Activated CD4-positive, alpha-beta T cell treated with anti-CD3 and anti-CD28 coated beads, Interleukin-2, amount 50 U/mL, for 4 hours (primary cell): ENCODE measurements at places on chromosomes 5 and 9.

DNA sequence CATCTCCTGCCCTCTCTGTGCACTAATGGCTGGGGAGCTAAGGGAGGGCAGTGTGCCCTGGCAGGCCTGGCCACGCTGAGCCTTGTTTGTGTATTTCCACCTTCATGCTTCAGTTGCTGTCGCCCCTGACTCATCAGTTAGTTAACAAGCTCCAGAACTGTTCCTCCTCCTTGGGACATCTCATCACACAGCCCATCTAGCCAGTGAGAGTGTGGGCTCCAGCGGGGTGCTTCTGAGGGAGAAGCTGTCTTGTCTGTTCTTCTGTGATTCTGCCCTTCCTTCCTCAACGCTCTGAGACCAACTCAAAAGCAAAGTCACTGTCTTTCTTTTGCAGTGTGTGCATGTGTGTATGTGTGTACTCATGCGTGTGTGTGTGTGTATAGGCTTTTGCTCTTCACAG is 58.3 kb upstream of the CPEB4 start:
- no peak for DNase-seq

DNA sequence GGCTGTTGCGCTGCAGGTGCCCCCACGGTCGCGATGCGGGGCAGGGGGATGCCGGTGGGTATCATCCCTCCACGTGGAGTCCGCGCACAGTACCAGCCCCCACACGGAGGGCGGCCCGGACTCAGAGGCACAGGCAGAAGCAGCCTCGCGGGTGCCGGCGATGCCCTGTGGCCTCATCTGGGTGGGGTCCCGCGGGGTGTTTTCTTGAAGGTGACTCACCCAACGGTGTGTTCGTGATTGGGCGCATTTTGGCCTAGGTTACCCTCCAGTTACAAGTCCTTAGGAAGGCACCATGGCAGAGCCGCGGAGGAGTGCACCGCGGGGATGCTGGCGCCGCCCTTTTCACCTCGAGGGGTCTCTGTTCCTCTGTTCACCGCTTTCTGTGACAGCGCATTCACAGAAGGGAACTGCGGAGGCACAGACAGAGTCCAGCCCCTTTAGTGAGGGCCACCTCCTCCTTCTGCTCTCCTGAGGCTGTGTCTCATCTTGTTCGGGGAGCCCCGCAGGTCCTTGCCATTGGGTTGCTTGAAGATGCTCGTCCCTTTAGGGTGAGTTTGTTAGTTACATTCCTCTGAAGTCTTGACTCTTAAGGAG is 21.6 kb upstream of the EXOC3 start:
- no peak for DNase-seq

- peak; percentile 16 for DNase-seq
Observed at GRCh38 chr9:85900504-85901201, 40.3 kb upstream of the NAA35 start.

GRCh38 chr5:62814991-62815390 is 236.4 kb downstream of the LRRC70 start:
- no peak for DNase-seq

- no peak for DNase-seq
Observed at GRCh38 chr9:117265253-117265652, 149.6 kb downstream of the ASTN2 start.

GRCh38 chr5:120330558-120330957 is 133.5 kb upstream of the PRR16 start:
- no peak for DNase-seq

DNA sequence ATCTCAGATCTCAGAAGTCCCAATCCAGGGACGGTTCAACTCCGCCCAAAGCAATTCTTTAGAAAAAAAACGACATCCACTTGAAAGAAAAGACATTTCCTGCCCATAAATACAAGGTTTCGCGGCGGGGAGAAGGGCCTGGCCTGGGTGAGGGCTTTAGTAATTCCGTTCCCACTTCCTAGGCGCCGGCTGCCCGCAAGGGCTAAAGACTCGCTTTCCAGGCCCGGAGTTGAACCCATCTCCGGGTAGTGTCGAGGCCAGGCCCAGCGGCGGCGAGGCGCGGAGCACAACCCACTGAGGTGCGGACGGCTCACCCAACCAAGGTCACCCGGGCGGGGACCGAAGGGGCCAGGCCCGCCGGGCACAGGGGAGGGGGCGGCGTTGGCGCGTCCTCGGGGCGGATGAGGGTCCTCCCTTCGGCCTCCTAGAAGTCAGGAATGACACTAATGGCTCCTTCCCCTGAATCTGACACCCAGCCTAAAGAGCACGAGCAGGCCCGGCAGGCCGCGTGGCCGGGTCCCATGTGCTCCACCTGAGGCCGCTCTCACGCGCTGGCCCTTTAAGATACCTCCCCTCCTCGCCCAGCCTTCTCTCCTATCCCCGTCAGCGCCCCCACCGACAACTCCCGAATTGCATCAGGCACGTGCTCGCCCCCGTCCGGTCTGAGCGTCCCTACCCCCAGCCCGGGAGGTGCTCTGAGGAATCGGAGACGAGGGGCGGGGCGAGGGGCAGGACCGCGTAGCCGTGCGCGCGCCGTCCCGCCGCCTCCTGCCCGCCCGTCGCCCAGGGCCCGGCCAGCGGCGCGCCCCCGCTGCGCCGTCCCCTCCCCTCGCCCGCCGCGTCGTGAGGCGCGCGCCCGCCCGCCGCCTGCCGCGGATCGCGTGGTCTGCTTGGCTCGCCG is 467 bp upstream of the LARP1 start:
- peak; percentile 99 for DNase-seq

DNA sequence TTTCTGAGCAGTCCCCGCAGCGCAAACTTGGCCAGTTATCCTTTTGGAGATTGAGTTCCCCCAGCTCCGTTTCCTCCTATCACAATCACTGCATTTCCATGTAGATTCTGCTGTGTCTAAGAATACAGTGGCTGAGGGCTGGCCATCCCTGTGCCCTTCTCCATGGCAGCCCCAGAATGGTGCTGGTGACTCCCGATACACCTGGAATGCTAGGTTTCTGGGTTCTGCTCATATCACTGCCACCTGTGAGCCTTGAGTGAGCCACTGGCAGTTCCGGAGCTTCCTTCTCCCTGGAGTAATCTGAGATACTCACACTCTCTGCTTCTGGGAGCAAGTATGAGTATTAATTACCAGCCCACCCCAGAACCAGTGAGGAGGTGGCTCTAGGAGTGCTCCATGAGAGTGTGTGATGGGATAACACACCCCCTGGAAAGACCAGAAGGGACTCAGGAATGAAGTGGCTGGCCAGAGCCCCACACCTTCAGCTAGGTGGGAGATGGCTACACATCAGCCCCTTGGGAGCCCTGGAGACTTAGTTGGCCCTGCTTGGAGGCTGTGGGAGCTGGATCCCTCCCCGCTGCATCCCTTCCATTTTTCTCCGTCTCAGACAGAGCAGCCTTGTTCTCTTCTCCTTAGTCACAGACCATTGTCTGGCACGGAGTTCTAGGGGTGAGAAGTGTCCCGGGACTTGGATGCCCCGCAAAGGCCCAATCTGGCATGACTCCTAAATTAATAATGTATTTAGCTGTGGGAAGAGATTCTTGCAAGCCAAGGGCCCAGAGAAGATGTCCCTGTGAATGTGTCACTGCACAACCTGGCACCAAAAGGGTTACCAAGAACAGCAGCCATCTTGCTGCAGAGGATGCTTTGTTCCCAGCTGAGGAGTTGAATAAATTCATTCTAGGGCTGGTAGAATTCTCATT is 4.9 kb downstream of the PCDHGC5 start:
- no peak for DNase-seq

DNA sequence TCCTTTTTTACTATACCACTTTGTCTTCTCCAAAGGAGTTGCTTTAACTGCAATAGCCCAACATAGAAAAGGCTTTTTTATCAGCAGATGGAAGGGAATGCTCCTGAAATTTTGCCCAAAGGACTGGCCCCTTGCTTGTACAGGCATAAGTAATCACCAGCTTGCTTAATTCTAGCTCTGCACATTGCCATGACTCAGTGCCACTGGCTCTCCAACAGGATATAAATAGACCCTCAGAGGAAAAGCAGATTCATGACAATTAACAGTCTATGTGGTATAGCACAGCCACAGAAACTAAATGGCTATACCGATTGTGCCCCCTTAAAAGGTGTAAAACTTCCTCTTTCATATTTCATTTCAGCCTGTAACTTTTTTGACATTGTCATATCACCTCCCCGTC is 227.0 kb downstream of the ZNF608 start:
- DNase-seq, result no peak

GRCh38 chr9:706073-706472 is 135.4 kb upstream of the DMRT1 start:
- DNase-seq, result no peak

DNA sequence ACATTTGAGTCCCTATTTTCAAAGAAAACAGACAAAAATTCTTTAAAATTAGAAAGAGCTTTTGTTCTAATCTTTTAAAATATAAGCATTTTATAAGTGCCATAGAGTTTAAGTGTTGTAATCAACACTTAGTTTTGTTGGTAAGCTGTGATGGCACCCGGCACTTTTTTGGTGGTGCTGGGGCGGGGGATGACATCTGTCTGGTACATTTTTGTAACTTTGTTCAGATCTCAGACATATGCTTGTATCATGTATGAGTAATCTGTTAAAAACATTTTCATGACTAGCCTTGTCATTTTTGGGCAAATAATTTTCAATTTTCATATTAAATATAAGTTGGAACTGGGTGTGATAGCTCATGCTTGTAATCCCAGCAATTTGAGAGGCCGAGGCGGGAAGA is 51.7 kb downstream of the UBAP1 start:
- DNase-seq, result no peak

DNA sequence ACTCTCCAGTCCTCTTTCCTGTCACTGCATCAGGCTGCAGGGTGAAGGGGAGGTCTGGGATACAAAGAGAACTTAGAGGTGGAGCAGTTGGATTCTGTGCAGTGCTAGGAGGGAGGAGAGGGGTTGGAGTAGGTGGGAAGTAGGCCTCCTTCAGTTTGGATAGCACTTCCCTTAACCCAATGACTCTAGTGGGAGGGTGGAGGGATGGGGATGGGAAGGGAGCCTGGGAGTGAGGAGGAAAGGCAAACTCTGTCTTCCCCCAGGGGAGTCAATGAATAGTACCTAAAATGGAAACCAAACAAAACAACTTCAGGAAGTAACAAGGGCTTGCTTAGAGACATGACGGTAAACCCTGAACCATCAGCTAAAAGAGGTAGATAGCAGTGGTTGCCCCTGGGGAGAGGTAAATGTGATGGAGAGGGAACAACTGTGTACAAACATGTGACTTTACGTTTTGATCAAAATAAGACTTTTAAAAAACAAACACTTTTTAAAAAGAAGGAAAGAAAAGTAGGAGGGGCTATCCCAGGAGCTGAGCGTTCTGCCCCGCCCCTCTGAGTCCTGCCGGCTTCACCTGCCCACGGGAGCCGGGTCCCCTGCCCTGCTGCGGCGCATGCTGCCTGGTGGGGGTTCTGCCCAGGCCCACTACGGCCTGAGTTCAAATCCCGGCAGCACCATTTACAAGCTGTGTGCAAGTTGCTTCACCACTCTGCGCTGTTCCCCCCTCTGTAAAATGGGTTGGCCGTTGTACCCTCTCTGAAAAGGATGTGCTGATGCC is 30.9 kb downstream of the GSN start:
- no peak for DNase-seq

DNA sequence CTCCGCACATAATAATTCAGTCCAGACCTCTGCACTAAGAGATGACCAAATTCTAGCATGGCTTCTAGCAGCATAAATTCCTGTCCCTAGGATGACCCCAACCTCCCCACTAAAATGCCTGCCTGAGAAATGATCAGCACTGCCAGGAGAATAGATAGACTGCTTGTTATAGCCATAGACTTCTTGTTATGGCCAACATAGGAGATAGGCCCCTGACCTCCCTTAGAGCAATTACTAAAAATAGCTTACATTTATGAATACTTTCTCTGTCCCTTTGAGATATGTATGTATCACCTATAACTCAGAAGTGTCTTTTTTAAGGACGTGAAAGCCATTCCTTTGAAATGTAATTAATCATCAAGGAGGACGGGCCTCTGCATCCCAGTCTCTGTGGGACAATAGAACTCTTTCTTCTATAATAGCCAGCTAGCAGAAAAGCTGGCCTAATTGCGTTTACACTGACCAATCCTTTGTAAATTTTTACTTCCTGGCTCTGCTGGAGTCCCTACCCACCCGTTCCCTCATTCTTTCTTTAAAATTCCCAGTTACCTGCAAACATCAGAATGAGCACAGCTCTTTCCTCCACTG is 1002.7 kb downstream of the CDH18 start:
- DNase-seq, result no peak

- DNase-seq, result no peak
Observed at GRCh38 chr9:110142253-110142652, 65.7 kb downstream of the C9orf152 start.

GRCh38 chr5:10122076-10122726 is 127.5 kb downstream of the ATPSCKMT start:
- no peak for DNase-seq

DNA sequence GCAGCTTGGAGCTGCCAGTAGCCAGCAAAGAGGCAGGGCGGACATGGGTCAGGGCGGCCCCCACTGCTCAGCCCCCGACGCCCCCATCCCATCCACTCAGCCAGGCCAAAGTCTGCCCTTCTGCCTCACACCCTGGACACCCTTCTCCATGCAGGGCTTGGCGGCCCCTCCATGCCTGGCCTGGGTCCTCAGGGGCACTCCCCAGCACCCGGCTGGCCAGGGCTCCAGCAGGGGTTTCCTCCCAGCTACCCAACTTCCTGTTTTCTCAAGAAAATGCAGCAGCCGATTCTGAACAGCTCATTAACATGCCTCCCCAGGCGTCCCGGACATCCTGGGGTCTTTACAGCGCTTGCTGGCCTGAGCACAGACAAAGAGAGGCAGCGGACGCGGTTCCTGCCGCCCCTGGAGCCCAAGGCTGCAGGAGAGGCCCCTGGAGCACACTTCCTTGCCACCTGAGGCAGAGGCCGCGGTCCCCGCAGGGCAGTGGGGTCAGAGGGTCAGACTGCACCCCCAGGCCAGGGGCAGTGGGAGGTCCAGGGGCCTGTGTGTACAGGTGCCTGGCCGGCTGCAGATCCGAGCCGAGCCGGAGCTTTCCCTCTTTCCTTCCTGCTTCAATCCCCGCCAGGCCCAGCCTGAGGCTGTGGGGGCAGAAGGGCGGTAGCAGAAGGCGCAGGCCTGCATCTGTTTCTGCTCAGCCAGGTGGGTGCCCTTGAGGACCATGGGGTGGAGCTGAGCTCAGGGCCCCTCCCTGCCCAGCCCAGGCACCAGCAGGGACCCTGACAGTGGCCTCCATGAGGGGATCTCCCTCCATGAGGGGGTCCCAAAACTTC is 18.7 kb upstream of the NRARP start:
- DNase-seq, result no peak

GRCh38 chr5:180438785-180439780 is 55.1 kb upstream of the CNOT6 start:
- no peak for DNase-seq

DNA sequence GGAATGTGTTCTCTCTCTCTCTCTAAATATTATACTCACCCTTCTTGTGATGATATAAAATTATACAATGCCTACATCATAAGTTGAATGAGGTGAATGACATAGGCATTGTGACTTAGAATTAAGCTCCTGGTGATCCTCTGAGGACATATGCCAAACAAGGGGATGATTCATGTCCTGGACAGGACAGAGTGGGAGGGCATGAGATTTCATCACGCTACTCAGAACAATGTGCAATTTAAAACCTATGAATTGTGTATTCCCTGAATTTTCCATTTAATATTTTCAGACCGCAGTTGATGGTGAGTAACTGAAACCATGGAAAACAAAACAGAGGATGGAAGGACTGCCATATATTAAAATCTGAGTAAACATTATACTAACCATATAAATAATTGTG is 782.2 kb upstream of the NUDT12 start:
- DNase-seq, result no peak

- no peak for DNase-seq
Observed at GRCh38 chr9:38067859-38068681, 957 bp downstream of the SHB start.

- DNase-seq, result no peak
Observed at GRCh38 chr5:55969956-55970355, 24.8 kb downstream of the IL6ST start.
